ENCODE measurements at places on chromosomes 12 and 14.

DNA sequence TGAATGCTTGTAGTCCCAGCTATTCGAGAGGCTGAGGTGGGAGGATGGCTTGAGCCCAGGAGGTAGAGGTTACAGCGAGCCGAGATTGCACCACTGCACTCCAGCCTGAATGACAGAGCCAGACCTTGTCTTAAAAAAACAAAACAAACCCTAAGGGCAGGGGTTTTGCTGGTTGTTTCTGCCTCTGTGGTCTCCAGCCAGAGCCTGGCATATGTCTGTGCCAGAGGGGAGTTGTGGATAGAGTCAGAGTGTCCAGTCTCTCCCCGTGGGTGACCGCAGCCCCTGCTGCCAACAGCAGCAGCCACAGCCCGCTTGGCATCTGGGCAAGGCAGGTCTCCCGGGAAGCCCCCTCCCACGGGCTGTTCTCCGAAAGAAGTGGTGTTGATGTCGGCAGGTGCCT is 37.6 kb downstream of the MVK start:
- no peak for DNase-seq

GRCh38 chr14:74140374-74140850 is 55.7 kb downstream of the LIN52 start:
- no peak for DNase-seq

DNA sequence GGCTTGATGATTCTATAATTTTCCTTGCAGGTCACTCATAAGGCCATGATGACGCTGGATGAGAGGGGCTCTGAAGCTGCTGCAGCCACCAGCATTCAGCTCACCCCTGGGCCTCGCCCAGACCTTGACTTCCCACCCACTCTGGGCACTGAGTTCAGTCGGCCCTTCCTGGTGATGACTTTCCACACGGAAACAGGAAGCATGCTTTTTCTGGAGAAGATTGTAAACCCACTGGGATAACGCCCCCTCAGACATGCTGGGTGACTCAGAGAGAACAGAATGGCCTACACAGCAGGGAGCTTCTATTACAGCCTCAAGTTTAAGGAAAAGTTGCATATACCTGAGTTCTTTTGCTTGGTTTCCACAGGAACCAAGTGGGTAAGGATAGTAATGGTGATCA is 34.3 kb downstream of the SERPINA3 start:
- DNase-seq, result no peak

GRCh38 chr12:17016116-17016864 is 410.3 kb upstream of the LMO3 start:
- DNase-seq, result no peak

- DNase-seq, result peak; percentile 86
Measured at GRCh38 chr12:95633049-95633731, 81.9 kb upstream of the USP44 start.

- no peak for DNase-seq
Measured at GRCh38 chr12:12033824-12034223, 36.9 kb upstream of the BCL2L14 start.

GRCh38 chr12:64469455-64470142 is 17.7 kb downstream of the TBK1 start:
- no peak for DNase-seq

- DNase-seq, result no peak
Measured at GRCh38 chr14:63517354-63517753, 25.8 kb downstream of the PPP2R5E start.

DNA sequence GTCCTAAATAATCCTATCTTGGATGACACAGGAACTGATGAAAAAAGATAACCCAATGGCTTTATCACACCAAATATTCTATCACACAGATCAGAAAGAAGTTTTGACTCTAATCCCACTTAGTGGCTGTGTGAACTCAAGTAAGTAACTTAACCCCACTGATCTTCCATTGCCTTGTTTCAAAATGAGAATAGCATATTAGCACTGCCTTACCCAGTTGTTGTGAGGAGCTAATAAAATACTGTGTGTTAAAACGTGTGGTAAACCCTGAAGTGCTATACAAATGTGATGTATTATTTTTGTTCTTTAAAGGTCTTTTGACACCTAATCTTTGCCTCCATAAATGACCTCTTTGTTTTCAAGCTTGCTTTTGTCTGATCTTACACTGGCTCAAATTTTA is 60.9 kb upstream of the ARID2 start:
- DNase-seq, result no peak

GRCh38 chr14:85471744-85472143 is 58.2 kb upstream of the FLRT2 start:
- peak; percentile 97 for DNase-seq

- no peak for DNase-seq
Measured at GRCh38 chr14:73719791-73720190, 5.6 kb upstream of the PNMA1 start.

DNA sequence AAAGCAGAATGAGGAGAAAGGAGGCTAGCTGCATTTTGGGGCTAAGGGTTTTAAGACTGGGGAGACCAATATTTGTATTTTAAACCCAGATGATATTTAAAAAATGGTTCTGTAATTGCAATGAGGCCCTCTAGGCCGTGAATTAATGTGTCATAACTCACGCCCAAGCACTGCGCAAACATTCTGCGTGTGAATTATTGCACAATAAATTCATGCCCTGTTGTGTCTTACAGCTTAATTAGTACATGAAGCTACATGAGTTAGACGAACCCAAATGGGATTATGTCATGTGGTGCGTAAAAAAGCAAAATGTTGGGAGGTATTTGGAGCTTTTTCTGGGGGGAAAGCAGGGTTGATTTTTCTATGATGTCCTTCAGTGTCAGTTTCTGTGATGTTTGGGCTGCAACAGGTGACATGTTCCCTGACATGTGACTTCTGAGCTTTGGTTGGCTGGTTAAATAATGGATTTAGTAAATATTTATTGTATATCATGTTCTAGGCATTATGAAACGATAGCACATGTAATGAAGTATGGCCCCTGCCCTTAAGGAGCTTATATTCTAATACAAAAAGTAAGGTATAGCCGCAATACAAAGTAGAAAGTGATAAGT is 30.4 kb upstream of the CISTR start:
- no peak for DNase-seq

Measured in HCEC 1CT (cell line).